Progenitor cell of endocrine pancreas (in vitro differentiated cells): ENCODE measurements at places on chromosomes 7 and 10. TPM values are rescaled to one million over a fixed set of nuclear protein-coding genes. Genes with fewer than 3 reads are reported as not detected.
A peak's percentile ranks its signal among the peaks of the same experiment; 100 is the strongest.

DNA sequence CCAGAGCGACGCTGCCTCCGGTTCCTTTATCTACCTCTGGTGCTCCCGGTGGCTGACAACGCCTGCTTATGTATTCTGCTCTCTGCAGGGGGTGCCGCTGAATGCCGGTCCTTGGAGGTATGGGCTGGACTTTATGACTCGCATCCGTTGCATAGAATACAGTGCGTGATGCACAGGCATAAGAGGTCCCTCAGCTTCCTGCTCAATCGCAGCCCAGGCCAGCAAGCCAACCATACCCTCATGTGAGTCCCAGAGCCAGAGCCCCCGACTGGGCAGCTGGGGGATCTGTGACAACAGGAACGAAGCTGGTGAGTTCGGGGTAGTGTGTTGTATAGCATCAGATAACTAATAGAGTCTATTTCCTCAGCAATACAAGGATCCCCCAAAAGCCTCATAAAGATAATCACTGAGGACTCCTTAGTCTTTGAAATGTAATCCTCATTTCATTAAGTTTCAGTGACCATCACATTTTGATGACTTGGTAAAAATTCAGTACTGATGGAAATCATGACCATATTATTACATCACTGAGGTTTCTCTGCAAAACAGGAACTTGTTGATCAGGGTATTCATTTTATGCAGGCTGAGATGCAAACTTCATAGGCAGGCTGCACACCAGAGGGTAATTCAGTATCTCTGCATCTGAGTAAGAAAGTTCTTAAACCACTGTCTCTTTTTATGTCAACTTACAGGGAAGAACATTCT, 607.8 kb downstream of the PTPRN2 start:
- peak; percentile 24 for DNase-seq

DNA sequence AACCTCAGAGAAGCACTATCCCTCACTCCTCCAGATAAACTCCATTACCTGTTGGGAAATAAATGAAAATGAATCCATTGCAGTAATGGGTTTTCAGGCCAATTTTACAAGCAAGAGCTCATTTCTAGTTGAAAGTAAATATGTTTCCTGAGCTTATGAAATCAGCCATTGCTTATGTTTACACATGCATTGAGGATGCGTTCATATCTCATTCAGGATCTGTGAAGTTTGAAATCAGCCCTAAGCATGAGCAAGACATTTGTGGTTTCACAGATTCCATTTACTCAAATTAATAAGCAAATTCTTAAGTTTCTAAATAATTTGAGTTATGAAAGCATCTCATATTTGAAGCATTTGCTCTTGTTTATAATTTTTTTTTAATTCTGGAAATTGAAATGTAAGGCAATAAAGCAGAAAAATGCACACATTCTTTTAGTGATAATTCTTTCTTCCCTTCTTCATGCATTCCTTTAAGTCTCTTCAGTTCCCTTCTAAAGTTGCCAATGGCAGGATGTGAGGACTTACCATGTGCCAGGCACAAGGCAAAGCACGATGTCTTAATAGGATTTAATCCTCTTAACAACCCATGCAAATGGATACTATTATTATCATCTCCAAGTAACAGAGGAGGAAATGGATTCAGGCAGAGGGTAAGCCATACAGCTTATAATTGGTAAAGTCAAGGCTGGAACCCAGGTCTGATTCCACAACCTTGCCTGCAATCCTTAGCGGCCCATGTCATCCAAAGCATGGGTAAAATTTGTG, 35.0 kb upstream of the CTTNBP2 start:
- no peak for DNase-seq

CALML3 gene
- total RNA-seq: not detected in 2 replicates

- DNase-seq: no peak
Measured at GRCh38 chr7:129572205-129572604, 39.3 kb upstream of the NRF1 start.

- no peak for DNase-seq
Measured at GRCh38 chr7:106693677-106694353, 32.9 kb upstream of the CCDC71L start.

DNA sequence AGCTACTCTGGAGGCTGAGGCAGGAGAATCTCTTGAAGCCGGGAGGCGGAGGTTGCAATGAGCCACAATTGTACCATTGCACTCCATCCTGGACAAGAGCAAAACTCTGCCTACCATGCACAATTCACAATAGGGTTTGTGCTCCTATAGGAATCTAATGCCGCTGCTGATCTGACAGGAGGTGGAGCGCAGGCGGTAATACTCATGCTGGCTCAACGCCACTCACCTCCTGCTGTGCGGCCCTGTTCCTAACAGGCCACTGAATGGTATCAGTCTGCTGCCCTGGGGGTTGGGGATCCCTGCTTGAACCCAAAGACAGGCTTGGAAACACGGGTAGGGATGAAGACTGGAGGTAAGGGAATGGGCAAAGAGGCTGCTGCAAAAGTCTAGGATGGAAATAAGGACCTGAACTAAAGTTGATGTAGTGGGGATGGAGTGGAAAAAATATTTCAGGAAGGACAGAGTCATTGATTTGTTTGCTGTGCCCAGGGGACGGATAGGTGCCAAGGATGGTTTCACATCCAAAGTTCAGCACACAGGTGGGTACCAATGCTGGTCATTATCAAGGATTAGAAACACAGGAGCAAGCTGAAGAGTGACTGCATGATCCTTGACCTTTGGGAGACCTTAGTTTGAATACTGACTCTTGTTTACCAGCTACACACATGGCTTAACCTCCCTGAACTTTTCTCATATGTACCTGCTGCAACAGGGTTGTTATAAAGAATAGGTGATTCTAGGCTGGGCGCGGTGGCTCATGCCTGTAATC, 2.2 kb downstream of the MRPS17 start:
- no peak for DNase-seq

DNA sequence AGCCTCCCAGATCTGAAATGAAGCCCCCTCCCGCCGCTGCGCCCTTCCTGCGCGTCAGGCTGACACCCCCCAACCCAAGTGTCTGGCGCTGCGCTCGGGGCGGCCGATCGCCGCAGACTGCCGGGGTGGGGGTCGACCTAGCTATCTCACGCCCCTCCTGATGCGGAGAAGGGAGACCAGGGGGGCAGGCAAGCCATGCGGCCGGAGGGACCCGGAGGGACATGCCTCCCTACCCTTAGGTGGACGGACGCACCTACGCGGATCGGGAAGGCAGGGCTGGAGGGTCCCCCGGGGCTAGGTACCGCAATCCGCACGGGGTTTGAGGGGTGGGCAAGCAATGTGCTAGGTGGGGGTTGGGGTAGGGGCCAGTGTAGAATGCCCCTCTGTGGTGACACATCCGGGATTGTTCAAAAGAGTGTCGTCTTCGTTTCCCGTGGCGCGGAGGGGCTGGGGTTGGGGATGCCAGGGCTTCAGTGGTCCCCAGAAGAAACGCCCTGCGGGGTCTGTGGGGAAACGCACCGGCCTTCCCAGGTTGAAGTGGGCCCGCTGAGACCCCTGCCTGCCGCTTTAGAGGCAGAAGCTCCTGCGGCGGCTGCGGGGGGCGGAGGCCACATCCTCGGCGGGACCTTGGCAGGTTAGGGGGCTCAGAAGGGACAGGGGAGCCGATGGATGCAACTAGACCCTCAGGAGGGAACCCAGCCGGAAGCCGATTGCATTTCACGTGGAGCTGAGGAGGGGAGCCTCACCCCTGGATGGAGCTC, 913 bp downstream of the ADCYAP1R1 start:
- DNase-seq: no peak

- DNase-seq: no peak
Measured at GRCh38 chr10:88471899-88472298, 111.2 kb downstream of the RNLS start.

DNAH11 gene
- 1.0 and 1.6 TPM in 2 replicates for total RNA-seq

GRCh38 chr7:25787336-25787735, 364.7 kb upstream of the NFE2L3 start:
- no peak for DNase-seq

HOXA13 gene
- total RNA-seq: not detected in 2 replicates

GRCh38 chr7:26714438-26714837, 150.0 kb downstream of the SKAP2 start:
- DNase-seq: no peak

AGAP9 gene
- 20.3 and 21.7 TPM in 2 replicates for total RNA-seq

- no peak for DNase-seq
Measured at GRCh38 chr7:84336303-84336702, 141.7 kb upstream of the SEMA3A start.

DNA sequence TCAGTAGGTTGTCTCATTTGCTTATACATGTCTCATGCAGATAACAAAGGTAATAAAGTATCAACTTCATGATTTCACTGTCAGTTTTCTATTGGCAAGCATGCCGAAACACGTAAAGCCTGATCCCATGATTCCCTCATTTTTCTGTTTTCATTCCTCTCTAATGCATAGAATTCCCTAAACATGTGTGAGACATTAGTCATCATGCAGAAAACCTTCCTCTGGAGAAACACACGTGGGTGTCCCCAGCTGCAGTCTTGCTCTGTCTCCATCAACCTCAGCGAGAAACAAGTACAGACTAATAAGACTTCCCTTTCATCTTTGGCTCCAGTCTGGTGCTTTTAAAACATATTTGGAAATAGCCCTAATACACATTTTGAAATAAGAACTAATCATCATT, 432.7 kb upstream of the VSTM2A start:
- no peak for DNase-seq

DNA sequence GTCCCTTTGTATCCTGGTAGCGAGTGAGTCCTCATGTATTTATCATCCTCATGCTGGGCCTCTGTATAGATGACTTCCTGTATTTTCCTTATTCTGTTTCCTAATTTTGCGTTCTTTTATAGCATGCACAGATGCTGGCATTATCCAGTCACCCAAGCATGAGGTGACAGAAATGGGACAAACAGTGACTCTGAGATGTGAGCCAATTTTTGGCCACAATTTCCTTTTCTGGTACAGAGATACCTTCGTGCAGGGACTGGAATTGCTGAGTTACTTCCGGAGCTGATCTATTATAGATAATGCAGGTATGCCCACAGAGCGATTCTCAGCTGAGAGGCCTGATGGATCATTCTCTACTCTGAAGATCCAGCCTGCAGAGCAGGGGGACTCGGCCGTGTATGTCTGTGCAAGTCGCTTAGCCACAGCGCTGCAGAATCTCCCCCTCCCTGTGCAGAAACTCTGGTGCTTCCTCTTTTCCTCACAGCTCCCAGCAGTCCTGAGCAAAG, 183.1 kb upstream of the PRSS58 start:
- DNase-seq: no peak

DNA sequence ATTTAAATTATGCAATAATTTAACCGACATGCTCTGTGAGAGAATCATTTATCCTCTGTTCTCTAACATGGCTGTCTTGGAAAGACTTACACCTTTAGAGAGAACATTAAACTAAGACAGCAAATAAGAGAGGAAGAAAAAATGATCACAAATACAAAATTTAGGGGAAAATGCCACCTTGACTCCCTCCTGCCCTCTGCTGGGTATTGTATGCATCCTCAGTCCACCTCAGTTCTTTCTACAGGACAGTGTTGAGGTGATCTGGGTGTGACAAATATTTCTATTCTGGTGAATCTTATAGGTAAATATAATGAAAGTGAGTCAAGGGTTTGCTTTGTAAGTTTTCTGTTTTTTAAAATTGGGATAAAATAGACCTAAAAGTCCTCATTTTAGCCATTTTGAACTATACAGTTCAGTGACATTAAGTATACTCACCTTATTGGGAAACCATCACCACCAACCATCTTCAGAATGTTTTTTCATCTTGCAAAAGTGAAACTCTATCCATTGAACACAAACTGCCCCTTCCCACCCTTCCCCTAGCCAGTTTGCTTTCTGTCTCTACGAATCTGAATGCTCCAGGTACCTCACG, 61.5 kb upstream of the ELMO1 start:
- no peak for DNase-seq

DNA sequence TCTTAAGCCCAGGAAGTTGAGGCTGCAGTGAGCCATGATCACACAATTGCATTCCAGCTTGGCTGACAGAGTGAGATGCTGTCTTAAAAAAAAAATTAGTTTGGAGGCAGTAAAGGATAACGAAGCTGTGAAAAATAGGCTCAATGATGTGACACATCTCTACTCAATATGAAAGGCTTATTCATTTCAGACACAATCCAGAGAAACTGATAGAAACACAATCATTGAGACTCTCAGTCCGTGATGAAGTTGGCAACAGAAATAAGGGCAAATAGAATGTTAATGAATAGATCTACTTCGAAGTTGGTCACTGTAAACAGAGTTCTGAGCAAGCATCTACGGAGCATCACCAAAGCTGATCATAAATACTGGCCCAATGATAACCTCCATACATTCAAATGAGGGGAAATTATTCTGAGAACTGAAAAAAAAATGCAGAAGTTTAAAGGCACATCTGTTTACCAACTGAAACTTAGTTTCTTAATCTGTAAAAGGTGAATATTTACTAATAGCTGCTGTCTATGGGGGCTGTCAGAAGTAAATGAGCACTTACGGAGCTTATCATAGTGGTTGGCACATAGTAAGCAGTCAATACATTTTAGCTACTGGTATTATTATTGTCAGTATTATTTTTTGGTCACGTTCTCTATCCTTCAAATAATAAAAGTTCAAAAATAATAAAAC, 70.4 kb downstream of the AKR1B1 start:
- no peak for DNase-seq

TDRD1 gene
- total RNA-seq: not detected in 2 replicates

PIK3AP1 gene
- total RNA-seq: 40.0 TPM in 2 replicates

DNA sequence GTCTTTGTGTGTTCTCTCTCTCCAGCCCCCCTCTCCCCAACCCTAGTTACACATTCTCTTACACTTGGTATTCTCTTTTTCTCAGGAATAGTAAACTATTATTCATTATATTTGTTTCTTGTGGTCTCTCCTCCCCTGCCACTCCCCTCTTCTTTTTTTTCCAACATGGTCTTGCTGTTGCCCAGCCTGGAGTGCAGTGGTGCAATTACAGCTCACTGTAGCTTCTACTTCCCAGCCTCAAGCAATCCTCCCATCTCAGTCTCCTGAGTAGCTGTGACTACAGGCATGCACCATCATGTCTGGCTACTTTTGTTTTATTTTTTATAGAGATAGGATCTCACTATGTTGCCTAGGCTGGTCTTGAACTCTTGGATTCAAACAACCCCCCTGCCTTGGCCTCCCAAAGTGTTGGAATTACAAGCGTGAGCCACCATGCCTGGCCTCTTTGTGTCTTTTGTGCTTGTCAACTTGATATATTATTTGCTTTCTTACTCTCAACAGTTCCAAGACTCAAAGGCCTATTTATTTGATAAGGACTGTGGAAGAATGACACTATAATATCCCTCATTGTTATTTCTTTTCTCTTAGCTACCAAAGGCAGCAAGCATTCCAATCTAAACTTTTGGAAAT, 66.9 kb downstream of the MLLT10 start:
- no peak for DNase-seq

- no peak for DNase-seq
Measured at GRCh38 chr7:136803028-136803427, 65.4 kb upstream of the CHRM2 start.

GRCh38 chr7:23230641-23231101, 15.9 kb upstream of the GPNMB start:
- DNase-seq: no peak

GRCh38 chr7:20393021-20393610, 62.4 kb downstream of the ITGB8 start:
- DNase-seq: no peak

- no peak for DNase-seq
Measured at GRCh38 chr7:142036384-142036783, 40.7 kb downstream of the MGAM start.

SLC39A12 gene
- total RNA-seq: not detected in 2 replicates
